Substantia nigra (tissue), 51 donors: ENCODE measurements at places on chromosomes 2 and 18.

- no peak for DNase-seq
Observed at GRCh38 chr2:188328419-188328818, 36.7 kb downstream of the GULP1 start.

DNA sequence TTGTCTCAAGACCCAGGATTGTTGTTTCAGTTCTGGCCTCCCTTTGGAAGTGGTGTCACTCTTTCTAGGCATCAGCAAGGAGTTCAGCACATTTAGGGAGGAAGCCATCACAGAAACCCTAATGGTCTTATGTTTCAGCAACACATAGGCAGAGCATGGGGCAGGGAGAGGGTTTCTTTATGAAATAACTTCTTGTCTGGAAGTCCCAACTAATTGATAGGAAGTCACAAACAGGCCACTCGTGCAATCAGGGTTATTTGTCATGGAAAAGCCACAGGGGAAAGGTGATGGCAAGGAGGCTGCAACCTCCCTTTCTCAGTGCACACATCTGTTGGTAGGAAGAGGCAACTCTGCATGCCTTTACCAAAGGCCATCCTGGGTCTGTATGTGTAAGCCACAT lies 103.0 kb downstream of the BCL11A start:
- no peak for DNase-seq

DNA sequence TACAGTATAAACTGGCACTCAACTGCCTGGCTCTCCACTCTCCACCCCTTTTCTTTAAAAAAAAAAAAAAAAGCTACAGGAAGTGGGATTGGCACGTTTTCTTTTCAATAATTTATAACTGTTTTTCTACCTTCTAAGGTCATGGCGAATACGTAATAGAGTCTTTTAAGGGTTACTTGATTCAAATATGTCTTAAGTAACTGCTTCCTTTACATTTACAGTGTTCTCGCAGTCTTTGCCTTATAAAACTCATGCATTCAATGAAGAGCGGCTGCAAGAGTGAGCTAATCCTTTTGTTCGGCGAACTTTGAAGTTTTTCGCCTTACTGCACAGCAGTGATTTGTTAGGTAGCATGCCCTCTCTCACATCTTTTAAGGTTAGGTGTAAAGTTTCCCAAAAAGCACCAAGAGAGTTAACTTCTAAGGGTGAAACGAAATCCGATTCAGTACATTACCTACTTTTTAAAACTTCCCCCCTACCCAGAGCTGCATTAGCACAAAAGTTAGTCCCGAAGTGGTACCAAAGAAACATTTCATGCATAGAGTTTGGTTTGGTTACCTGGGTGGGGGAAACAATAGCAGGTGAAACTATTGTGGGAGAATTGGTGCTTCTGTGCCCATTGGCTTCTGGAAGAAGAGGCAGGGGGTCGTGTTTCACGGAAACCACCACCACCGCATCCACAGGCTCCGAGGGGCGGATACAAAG lies 2.0 kb downstream of the KCTD1 start:
- DNase-seq: no peak

DNA sequence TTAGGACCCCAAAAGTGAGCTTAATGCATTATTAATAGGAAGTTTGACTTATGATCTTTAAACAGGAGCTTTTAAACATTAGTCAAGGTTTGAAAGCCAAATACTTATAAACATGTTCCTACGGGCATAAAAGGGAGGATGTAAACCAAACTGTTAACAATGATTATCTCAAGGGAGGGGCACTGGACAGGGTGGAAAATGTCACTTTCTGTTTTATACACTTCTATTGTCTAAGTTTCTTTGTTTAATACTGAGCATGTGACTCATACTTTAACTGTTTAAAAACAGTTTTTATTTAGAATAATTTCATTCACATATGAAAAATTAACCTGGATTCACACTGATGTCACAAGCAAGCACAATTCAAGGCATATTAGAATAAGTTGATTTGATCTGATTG lies 18.3 kb upstream of the ITGA6 start:
- DNase-seq: no peak

DNA sequence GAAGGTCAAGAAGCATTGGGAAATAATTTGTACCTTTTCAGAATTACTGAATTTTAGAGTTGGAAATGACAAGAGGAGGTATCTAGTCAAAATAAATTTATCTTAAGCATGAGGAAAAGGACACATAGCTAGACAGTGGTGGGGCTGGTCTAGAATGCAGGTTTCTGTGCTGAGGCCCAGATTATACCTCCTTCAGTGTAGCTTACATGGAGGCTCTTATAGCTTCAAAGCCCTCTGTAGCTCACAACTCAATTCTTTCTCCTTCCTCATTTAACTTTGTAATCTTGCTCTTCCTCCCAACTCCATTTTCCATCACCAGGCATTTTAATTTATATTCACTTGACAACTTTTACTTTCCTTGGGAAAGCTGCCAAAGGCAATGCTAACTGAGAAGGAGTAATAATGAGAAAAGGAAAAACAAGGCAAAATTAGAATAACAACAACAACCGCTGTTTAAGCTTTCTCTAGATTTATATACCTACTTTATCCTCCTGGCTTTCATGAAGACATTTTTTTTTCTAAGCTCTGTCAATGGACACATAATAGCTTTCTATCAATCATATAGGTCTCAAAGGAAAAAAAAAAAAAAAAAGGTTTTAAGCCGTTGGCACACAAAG lies 58.5 kb downstream of the CLHC1 start:
- DNase-seq: no peak

- DNase-seq: no peak
Observed at GRCh38 chr18:62033207-62033606, 140.4 kb upstream of the RNF152 start.

- no peak for DNase-seq
Observed at GRCh38 chr2:67865917-67866316, 196.9 kb downstream of the C1D start.

GRCh38 chr18:57149531-57149930 lies 2.6 kb downstream of the BOD1L2 start:
- DNase-seq: no peak

GRCh38 chr18:33839452-33840211 lies 261.6 kb downstream of the ASXL3 start:
- DNase-seq: no peak

DNA sequence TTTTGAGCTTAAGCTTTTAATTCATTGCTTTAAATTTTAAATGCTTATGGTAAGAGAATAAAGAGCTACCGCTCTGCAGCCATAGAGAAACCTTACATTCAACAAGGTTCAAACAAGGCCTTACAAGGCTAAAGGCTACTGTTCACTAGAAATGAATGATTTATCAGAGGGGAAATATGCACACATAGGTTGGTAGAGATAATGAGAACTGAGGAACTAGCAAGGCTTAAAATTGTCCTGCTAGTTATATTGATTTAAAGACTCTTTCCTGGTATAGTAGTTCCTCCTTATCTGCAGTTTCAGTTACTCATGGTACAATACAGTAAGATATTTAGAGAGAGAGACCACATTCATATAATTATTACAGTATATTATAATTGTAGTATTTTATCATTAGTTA lies 193.4 kb downstream of the WDR7 start:
- DNase-seq: no peak

DNA sequence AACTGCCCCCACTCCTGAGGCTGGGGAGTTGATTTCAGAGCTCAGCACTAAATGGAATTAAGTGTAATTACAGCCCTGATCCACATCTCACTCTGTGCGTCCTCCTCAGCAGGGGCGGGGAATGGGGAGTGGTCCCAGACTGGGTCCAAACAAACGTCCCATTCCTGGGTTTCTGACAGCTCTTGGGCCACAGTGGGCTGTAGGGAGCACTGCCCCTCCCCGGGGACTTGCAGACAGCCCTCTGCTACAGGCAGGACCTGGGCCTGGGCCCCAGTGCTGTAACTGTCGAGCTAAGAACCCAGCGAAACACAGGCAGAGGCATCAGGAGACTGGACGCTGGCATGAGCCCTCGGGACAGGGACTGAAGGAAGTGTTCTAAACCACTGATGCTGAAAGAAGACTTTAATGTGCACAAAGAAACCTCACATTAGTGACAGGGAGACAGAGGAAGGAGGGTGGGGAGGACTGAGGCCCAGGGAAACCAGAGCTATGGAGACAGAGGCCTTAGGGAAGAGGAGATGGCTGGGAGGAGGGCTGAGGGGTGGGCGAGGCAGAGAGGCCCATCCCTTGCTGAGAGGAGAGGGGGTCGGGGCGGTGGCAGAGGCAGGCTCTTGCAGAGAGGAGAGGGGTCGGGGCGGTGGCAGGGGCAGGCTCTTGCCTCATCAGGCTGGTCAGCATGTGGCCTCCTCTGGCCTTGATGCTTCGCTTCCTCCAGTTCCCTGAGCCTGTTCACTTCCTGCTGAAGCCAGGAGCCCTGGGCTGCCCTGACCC lies 5.8 kb upstream of the SEMA4C start:
- DNase-seq: no peak

DNA sequence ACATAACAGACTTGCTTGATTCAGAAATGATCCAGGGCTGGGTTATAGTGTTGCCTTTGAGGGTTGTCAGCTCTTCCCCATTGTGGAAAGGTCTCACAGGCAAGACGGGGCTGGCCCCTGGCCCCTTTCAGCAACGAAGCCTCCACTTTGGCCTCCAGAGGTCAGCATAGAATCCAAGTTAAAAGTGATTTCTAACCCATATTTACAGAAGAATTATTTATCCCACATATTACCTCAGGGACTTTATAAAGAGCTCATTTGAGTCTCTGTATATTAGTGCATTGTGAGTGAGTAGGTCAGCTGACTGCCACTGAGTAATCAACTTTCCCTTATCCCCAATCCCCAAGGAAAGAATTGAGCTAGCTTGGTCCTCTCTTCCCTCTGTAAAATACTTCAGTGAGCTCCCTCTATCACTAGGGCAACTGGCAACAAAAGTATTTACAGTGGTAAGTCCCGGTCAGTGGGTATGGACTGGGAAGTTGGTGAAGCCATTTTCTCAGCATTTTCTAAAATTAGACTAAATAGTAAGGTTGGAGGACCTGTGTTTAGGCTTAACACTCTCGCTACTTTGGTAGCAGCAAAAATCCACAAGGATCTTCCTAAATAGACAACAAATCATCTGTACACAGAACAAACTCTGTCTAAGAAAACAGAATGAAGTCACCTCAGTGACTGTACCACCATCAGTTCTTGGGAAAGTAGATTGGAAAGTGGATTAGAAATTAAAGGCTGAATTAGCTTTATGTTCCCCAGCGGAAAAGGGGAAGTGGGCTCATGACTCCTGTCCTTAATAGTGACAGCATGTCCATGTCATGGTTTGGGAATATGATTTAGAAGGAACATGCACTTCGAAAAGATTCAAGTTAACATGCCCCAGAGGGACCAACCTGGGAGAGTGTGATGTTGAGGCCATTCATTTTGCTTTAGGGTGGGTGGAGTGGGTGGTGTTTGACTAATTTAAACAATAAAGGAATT lies 171.0 kb upstream of the SIX3 start:
- DNase-seq: no peak

DNA sequence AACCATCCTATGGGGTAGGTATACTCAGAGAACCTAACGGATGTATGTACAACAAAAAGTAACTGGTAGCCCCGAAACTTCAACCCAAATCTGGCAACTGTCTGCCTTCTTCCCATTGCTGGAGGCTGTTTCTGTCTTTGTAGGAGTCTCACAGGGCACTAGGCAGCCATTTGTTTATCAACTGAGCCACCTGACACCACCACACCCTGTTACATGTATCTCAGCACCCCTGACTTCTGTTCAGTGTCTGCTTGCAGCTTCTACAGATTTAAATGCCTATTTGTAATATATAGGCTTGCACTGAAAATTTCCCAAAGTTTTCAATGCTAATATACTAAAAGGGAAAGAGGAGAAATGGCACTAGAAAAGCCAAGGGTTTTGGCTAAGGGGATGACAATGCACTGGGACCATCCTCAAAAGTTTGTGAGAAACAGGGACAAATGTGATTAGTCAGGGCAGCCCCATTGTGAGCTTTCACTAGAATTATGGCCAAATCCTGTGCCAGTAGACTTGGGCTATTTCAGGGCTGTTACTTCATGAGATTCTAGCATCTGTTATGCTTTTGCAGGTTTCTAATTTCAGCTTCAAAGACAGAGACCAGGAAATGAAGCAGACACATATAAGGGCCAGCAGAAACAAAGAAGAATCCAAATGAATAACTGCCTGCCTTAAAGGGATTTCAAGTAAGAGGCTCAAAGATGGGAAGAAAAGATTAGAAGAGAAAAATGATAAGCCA lies 103.3 kb downstream of the MYO5B start:
- no peak for DNase-seq

DNA sequence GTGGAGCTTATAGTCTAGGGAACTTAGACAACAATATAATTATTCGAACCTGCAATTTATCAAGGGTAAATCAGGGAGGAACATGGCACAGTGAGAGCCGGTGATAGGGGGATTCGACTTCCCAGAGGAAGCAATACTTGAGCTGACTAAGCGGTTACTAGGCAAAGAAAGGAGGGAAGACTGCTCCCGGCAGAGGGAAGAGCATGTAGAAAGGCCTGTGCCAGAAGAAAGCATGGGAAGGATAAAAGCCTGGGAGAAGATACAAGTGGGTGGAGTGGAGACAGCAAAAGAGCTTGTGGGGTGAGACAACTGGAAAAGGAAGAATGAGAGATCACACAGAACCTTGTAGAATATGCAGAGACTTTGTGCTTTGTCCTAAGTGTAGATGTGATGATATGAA lies 93.3 kb downstream of the MARCHF4 start:
- no peak for DNase-seq

- no peak for DNase-seq
Observed at GRCh38 chr18:8602040-8602439, 7.2 kb upstream of the RAB12 start.

DNA sequence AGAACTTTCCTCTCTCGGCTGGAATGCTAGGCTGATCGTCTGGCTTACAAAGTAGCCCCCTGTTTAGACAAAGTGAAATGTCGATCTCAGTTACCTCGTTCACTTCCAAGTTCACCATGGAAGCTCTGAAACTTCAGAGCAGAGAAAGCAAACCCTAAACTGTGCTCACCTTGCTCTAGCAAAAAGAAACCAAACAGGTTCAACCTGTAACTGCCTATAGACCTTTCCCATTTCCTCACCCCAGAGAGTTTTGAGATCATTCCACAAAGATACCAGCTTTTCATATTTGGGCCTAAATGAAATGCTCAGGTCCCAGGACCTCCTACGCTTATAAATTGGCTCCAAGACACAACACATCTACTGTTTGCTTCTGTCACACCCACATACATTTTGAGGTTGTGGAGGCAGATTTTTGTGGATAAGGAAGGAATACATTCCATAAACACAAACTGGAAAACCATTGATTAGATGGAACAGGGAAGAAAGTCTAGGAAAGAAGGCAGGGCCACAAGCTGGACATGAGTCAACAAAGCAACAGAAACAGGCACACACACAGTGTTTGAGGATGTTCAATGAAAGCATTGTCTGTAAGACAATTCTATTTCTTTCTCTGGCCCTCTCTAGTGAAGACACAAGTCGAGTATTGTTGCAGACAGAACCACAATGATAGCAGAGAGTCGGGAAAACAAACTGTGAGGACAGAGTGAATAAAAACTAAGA lies 52.8 kb upstream of the TGIF1 start:
- peak; percentile 5 for DNase-seq

GRCh38 chr2:178807227-178808008 lies at the start of gene TTN:
TSS of gene TTN (minus strand) at chr2:178807423. CDS start at chr2:178804642, 2,781 bp downstream.
- DNase-seq: no peak

DNA sequence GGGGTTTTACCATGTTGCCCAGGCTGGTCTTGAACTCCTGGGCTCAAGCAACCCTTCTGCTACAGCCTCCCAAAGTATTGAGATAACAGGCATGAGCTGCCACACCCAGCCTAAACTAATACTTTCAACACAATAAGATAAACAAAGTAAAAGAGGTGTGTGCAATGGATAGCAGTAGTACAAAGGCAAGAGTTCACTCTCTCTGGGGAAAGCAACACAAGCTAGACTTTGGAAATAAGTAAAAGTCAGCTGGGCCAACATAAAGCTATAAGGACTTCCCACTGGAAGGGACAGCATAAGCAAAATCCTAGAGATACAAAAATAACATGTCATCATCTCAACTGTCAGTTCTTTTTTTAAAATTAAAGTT lies 5.2 kb upstream of the NOSTRIN start:
- DNase-seq: no peak
